ENCODE measurements at places on chromosomes 12 and 14.

DNA sequence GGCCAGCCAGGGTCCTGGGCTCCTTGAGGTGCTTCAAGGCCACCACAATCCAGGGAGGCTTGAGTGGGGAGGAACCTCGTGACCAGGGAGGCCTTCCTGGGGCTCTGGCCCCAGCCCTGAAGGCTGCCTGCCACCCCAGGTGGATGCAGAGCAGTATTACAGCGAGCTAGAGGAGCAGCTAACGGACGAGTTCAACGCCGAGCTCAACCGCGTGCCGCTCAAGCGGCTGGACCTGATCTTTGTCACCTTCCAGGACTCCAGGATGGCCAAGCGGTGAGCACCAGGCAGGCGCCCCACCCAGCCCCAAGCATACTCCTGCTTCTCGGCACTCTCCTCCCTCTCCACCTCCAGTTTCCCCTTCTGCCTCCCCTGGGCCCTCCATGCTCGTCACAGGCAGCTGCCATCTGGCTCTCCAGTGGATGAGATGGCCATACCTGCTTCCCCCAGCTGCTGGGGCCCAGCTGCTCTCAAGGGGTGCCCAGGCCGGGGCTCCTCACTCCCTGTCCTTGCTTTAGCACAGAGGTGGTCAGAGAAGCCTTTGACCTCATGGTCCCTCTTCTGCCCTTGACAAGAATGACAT lies 30.6 kb downstream of the NGB start:
- DNase-seq, result peak; percentile 14

GRCh38 chr14:24535737-24536136 lies 27.7 kb upstream of the CMA1 start:
- no peak for DNase-seq

GRCh38 chr12:44317651-44318126 lies 481.8 kb downstream of the TMEM117 start:
- DNase-seq, result peak; percentile 80

- DNase-seq, result peak; percentile 65
These were observed 11.6 kb downstream of the SETD3 start for GRCh38 chr14:99468836-99469592.

DNA sequence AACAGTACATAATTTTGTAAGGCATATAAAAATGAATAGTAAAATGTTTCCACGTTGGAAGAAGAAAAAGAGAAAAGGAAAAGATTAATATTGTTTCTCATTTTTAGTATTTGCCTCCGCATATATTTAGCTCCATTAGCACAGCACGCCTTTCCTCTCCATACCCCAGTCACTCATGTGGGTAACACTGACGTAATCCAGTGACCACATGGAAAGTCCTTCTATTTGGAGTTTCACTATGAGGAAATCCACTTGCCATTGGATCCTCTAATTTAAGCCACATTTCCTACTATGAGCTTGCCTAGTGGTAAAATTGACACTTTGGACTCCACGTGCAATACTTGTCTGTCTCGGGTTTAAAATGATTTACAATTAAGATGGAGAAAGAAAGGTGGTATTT lies 5.7 kb upstream of the SLCO1A2 start:
- no peak for DNase-seq

- peak; percentile 78 for DNase-seq
These were observed 62.0 kb downstream of the SLC25A47 start for GRCh38 chr14:100384819-100385813.

DNA sequence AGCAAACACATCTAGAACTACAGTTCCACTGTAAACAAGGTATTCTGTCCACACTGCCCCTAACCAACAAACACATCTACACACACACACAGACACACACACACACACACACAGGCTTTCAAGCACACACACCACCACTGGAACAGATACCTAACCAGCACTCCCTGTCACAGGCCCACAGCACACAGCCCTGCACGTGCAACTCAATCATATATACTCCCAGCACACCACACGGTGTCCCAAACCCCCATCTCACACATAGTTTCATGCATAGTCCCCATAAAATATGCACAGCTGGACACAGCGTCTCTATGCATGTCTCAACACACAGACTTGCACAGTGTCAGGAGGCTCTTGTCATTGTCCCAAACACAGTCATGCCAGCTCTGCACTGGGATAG lies 27.6 kb downstream of the KRT8 start:
- no peak for DNase-seq

DNA sequence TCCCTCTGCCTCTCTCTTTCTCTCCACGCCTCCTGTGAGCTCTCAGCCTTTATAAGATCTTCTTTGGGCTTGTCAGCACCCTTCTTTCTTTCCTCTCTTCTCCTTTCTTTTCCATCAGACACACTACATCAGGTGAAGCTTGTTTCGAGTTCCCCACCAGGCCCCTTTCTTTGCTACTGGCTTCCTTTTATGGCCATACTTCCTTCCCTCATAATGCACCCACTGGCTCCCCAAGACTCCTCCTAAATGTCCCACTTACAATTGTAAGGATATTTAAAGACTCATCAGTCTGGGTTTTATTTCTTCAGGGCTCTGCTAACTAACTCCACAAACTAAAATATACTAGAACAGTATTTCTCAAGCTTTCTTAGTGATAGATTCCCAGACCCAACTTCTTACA lies 3.5 kb upstream of the RNU6-8 start:
- DNase-seq, result no peak

DNA sequence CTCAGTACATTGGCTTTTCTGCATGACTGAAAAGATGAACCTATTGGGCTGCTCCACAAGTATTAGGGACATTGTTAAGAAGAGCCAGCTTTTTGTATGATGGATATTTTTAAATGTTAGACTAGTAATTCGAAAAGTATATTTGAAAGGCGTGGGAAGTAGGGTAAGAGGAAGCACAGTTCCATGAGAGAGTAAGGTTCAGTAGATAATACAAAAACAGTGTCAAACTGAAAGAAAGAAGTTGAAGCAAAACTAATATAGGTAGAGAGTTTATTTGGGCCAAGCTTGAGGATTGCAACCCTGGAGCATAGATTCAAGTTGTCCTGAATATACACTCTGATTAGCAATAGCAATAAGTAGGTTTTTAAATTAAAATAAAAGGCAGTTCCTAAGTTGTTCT lies 193.9 kb downstream of the RASSF9 start:
- DNase-seq, result no peak

- peak; percentile 86 for DNase-seq
These were observed 3.3 kb downstream of the LRIG3 start for GRCh38 chr12:58916921-58917511.

- DNase-seq, result no peak
These were observed 17.2 kb upstream of the BDKRB1 start for GRCh38 chr14:96238676-96239265.

- peak; percentile 12 for DNase-seq
These were observed 28.7 kb downstream of the FNTB start for GRCh38 chr14:65015391-65015790.

DNA sequence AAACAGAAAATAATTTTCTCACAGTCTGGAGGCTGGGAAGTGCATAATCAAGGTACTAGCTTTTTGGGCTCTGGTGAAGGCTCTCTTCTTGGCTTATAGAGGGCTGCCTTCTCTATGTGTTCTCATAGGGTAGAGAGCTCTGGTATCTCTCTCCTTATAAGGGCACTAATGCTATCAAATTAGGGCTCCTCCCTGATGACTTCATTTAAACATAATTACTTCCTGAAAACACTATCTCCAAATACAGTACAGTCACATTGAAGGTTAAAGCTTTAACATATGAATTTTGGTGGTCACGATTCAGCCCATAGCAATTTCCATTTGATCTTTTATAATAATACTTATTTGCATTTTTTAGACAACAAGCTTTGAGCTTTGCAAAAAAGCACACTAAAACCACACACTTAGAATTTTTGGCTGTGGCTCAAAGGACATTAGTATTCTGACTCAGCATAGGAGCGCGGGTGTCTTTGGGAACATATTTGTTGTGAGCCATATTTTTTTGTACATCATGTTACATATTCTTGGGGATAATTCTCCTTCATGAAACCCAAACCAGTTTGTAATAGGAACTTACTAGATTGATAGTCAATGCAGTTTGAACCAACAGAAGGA lies 808.1 kb upstream of the FBXO33 start:
- DNase-seq, result peak; percentile 20

- DNase-seq, result no peak
These were observed 61.9 kb upstream of the PARP11 start for GRCh38 chr12:3935078-3935477.

- DNase-seq, result no peak
These were observed 57.2 kb upstream of the CISTR start for GRCh38 chr12:53809005-53809404.

- no peak for DNase-seq
These were observed 59.9 kb downstream of the ZFYVE21 start for GRCh38 chr14:103775506-103775905.

GRCh38 chr12:108341356-108341755 lies 2.2 kb upstream of the CMKLR1 start:
- no peak for DNase-seq

- peak; percentile 42 for DNase-seq
These were observed 160.6 kb downstream of the MYRFL start for GRCh38 chr12:69985656-69986055.

DNA sequence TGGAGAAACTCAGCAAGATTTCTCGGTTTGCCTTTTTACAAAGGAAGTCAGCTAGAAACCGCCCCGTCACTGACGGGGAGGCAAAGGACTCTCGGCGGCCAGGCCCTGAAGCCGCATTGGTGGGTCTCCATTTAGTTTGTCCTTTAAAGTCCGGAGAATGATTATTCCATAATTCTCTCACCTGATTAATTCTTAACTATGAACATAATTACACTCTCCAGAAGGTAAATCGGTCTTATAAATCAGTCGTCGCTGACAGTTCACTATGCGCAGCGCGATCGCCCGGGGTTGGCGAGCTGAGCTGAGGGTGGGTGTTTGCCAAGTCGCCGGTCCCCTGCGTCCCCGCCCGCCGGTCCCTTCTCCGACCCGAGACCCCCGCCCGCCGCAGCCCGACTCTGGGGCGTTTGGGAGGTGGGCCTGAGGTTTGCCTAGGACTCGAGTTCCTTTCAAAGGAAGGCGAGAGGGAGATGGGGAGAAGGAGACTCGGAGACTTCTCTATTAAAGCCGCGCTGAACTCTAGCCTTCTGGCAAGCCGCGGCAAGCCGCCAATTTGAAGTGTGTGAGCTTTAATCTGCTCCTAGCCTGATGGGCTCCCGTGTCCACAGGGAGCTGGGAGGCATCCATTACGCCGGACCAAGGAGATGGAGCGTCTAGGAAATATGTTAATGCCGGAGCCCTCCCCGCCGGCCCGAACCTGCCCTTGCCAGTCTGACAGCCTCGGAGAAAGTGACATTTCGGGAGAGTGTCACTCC lies 392.9 kb downstream of the NOVA1 start:
- DNase-seq, result peak; percentile 51

DNA sequence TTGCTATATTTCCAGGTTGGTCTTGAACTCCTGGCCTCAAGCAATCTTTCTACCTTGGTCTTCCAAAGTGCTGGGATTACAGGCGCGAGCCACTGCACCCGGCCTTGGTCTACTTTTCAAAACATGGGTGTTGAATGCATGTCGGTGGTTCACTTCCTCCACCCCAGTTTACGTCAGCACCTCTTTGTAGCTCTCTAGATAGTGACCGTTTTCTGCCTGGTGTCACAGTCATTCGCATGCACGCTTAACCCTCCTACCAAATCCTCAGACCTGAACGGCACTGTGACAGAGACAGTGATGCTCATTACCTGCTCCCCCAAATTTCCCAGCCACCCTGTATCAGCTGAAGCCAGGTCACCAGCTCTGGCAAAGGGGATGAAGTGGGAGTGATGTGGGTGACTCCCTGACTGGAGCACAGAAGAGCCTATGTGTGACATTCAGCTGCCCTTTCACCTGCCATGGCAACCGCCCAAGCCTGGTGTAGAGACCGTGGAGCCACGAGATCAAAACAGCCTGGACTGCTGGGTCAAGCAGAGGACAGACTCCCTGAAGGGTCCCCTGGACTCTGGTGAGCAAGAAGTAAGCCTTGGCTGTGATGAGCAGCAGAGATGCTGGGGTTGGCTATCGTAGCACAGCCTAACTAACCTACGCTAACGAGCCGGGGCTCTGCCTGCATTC lies 66.2 kb upstream of the GPR68 start:
- no peak for DNase-seq

GRCh38 chr12:109897029-109897428 lies 3.0 kb upstream of the TCHP start:
- DNase-seq, result no peak

- no peak for DNase-seq
These were observed 4.6 kb upstream of the CACNB3 start for GRCh38 chr12:48813465-48814261.

DNA sequence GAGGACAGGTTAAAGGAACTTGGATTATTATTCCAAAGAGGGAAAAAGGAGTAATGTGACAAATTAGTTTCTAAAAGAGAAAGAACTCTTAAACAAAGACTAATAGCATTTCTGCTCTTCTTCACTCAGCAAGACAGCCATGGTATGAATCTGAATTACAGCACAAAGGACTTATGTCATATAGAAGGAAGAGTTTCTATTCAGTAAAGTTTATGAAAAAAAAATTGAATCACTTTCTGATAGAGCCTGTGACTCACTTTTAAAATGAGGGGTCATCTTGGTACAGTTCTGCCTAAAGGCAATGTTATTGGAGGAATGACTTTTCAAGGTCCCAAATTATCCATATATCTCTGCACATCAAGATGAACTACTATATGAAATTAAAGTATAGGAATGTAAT lies 101.7 kb downstream of the DUSP6 start:
- no peak for DNase-seq

- peak; percentile 45 for DNase-seq
These were observed 42.2 kb downstream of the SLC17A8 start for GRCh38 chr12:100399095-100399494.

DNA sequence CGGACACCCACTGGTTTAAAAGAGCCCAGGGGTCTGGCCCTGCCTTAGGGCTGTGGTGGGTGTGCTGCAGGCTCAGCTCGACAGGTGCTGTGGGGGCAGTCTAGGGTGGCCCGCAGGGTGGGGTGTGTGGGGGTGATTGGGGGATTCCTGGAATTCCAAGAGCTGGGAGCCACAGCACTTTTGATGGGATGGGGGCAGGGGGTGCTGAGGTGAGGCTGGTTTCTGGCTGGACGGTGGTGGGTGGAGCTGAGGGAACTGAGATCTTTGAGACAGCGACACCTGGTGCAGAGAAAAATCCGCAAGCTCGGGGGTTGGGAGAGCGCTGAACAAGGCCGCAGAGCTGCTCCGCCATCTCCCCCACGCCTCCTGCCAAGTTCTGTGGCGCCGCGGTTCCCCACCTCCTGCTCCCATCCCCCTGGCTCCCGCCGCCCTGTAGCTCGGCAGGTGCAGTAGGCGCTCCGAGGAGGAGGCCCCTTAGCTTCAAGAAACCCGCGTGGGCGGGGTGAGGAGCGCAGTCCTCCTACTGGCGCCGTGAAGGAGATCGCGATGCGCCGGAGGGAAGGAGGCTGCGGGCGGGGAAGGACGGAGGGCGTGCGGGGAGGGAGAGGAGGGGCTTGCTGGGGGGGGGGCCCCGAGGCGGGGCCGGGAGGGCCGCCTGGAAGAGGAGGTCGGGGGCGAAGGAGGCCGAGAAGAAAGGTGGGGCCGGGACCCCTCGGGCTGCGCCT lies 1.3 kb upstream of the TEDC1 start:
- DNase-seq, result peak; percentile 94

GRCh38 chr14:90179809-90180779 lies 76.3 kb upstream of the PSMC1 start:
- no peak for DNase-seq
